ENCODE measurements at places on chromosomes 2 and 18.

- H3K36me3 ChIP-seq = no peaks in the 10 kb centered on the region
- H3K4me3 ChIP-seq = no peak overlapping the region
- H3K27ac ChIP-seq = no peak overlapping the region
- H3K27me3 ChIP-seq = no peaks in the 10 kb centered on the region
- no peaks in the 10 kb centered on the region for H3K4me1 ChIP-seq
Measured at GRCh38 chr2:95354469-95354901, 48.0 kb upstream of the FAHD2A start.

- H3K27me3 ChIP-seq = no peaks in the 10 kb centered on the region
- no peak overlapping the region for H3K27ac ChIP-seq
- H3K4me3 ChIP-seq = no peak overlapping the region
- no peak for DNase-seq
- H3K36me3 ChIP-seq = no peaks in the 10 kb centered on the region
Measured at GRCh38 chr2:173119944-173120343, 44.3 kb downstream of the MAP3K20 start.

- no peaks in the 10 kb centered on the region for H3K36me3 ChIP-seq
- no peak overlapping the region for H3K27ac ChIP-seq
- H3K4me3 ChIP-seq = no peak overlapping the region
- DNase-seq = no peak
- no peaks in the 10 kb centered on the region for H3K4me1 ChIP-seq
- no peaks in the 10 kb centered on the region for H3K27me3 ChIP-seq
Measured at GRCh38 chr18:6434481-6434880, 19.8 kb upstream of the L3MBTL4 start.

DNA sequence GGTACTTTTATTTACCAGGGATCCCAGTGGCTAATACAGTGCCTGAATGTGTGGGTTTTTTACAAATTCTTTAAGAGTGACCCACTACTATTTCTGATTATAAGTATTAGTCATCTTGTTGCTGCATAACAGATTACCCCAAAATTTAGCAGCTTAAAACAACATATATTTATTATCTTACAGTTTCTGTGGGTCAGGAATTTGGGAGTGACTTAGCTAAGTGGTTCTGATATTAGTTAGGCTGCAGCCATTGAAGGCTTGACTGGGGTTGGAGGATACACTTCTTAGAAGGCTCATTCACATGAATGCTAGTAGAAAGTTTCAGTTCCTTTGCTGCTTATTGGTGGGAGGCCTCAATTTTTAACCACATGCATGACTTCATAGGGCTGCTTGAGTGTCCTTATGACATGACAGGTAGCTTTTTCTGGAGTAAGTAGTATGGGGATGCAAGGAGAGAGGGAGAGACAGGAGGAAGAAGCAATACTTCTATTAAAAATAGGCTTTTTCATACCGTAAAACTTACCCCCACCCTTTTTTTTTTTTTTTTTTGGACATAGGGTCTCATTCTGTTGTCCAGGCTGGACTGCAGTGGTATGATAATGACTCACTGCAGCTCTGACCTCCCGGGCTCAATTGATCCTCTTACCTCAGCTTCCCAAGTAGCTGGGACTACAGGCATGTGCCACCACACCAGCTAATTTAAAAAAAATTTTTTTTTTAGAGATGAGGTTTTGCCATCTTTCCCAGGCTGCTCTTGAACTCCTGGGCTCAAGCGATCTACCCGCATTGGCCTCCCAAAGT is 13.3 kb upstream of the POLE4 start:
- DNase-seq = no peak
- H3K27ac ChIP-seq = no peak overlapping the region
- peaks cover 2% of the 10 kb centered on the region for H3K4me1 ChIP-seq
- H3K36me3 ChIP-seq = no peaks in the 10 kb centered on the region

DNA sequence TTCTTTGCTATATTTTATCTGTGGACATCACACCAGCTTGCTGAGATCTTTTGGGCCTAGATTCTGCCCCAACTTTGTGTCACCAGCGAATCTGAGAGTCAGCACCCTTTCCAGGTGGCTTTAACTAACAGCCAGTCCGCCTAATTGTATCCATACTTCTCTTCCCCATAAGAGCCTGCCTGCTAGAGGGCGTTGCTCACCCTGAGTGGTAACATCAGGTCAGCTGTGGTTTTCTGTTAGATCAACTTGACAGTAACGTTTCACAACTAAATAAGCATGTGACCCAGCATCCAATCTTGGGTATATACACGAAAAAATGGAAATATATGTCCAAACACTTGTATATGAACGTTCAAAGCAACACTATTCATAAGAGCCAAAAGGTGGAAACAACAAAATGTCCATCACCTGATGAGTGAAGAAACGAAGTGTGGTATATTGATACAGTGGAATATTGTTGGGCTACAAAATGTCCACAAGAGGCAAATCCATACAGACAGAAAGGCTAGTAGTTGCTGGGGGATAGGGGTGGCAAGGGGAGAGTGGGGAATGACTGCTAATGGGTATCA is 24.9 kb downstream of the EFHD1 start:
- no peak for DNase-seq
- no peaks in the 10 kb centered on the region for H3K27me3 ChIP-seq
- H3K27ac ChIP-seq = no peak overlapping the region
- H3K36me3 ChIP-seq = no peaks in the 10 kb centered on the region

DNA sequence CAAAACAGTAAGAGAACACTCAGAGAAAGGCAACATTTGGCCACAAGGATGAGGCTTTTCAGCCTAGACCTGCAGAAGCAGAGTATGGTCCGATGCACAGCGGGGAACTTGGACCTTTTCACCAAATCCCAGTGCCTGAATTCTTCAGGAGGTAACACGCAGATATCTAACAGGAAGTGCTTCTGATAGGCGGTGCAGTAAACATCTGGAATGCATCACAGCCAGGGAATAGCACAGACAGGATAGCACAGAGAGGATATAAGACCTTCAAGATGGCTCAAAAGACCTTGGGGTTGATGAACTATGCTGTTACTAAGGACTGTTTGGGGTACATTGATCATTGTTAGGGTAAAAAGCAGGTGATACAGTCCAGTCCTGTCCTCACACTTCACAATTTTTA is 1.7 kb downstream of the TMEM127 start:
- H3K4me3 ChIP-seq = no peak overlapping the region
- no peak overlapping the region for H3K27ac ChIP-seq
- no peaks in the 10 kb centered on the region for H3K27me3 ChIP-seq
- H3K36me3 ChIP-seq = peaks cover 6% of the 10 kb centered on the region

DNA sequence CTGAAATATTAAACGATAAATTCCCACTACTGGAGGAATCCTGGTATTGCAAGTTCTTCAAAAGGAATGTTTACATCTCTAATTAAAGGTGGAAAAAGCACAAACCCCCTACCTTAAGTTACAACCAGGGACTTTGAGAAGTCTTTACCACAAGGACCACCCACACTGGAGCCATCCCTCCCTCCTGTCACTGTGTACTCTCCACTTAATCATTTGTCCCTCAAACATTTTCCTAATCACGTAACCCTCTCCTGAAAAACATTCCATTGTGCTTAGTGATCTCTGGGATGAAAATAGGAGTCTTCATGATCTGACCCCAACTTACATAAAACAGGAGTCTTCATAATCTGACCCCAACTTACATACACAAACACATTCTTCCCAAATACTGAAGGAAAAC is 85.7 kb downstream of the SUCLG1 start:
- no peak for DNase-seq
- H3K36me3 ChIP-seq = no peaks in the 10 kb centered on the region
- no peak overlapping the region for H3K27ac ChIP-seq
- H3K27me3 ChIP-seq = no peaks in the 10 kb centered on the region

DNA sequence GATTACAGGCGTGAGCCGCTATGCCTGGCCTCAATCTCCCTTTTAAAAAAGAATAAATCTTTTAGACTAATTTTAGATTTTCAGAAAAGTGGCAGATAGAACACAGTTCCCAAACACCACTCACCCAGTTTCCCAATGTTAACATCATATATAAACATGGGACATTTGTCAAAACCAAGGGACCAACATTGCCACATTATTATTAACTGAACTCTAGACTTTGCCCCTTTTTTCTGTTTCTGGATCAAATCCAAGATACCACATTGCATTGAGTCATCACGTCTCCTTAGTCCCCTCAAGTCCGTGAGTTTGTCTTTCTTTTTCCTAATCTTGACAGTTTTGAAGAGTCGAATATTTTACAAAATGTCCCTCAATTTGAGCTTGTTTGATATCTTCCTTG is 2.4 kb downstream of the C2orf42 start:
- H3K27me3 ChIP-seq = no peaks in the 10 kb centered on the region
- H3K27ac ChIP-seq = no peak overlapping the region
- DNase-seq = no peak
- no peaks in the 10 kb centered on the region for H3K4me1 ChIP-seq
- no peaks in the 10 kb centered on the region for H3K36me3 ChIP-seq
- no peak overlapping the region for H3K4me3 ChIP-seq

DNA sequence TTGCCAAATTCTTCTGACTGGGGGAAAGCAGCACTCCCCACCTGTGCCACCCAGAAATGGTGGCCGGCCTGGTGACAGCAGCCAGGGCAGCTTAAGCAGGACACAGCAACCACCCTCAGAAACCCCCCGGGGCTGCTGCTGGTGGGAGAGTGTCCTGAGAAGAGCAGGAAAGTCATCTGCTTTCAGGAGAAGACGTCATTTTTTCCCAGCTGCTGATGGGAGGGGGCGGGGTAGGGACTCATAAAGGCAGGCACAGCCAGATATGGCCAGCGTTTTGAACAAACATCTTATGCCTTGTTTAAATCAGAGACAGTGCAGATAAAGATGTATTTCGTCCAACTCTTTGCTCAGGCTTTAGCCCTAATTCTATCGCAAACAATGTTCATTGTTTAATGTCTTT is 139.5 kb downstream of the LRRC30 start:
- no peak overlapping the region for H3K27ac ChIP-seq
- H3K27me3 ChIP-seq = no peaks in the 10 kb centered on the region
- no peaks in the 10 kb centered on the region for H3K4me1 ChIP-seq

DNA sequence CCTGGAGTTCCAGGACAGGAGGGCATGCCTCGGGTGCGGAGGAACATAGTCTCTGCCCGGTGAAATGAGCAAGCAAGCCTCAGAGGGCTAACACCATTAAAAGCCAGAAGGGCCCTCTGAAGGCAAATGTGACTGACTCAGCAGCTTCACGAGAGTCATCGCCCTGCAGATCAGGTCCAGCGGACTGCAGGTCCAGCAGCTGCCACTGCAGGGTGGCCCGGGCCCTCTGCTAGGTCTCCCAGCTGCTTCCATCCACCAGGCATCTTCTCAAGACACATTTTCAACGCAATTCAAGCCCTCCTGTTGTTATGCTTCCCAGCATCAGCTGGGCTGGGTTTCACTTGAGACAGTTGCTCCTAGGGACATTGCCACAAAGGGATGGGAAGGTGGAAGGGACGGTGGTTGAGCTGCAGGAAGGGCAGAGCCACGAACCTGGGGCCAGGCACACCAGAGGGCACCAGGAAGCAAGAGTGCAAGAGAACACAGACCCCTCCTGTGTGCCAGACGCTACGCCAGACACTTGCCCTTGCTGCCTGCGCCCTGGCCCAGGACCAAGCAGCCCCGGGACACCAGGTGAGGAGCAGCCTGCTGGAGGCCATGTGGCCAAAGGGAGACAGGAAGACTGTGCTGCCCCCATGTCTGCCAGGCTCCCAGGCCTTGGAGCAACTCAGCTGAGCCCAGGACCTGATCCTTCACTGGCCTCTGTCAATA is 173.0 kb downstream of the HDAC4 start:
- no peaks in the 10 kb centered on the region for H3K36me3 ChIP-seq
- peaks cover 8% of the 10 kb centered on the region for H3K4me1 ChIP-seq
- no peak overlapping the region for H3K4me3 ChIP-seq
- H3K27ac ChIP-seq = no peak overlapping the region
- DNase-seq = no peak

GRCh38 chr18:56276466-56276865 is 361.9 kb downstream of the TXNL1 start:
- H3K27me3 ChIP-seq = no peaks in the 10 kb centered on the region
- H3K4me1 ChIP-seq = no peaks in the 10 kb centered on the region

DNA sequence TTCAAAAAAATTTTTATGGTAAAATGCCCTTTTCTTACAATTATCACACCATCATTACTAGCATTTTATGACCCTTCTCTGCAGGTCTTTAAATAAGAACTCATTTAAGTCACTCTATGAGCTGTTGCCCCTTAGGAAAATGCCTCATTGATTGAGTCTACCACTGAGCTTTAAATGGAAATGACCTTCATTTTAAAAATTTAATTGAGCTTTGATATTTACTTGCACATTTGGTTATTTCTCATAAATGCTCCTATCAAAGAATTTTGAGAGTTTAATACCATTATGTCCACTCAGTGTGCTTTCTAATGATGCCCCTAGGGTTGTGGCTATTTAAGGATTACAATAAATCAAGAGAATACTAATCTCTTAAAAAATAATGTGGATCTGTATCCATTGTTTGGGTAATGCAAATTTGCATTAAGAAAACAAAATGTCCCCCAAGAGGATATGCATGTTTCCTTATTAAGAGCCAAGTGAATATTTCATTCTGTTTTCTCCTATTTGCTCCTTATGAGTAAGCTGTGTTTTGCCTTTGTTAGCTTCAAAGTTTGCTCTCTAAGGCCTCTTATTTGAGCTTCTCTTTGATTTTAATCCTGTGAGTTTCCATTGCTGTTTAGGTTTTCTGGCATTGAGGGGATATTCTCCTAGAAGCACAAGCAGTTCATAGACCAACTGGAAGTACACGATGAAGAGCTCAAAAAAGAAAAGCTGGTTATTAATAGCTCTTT is 69.8 kb downstream of the CERS6 start:
- H3K27me3 ChIP-seq = no peaks in the 10 kb centered on the region
- H3K36me3 ChIP-seq = no peaks in the 10 kb centered on the region
- no peak overlapping the region for H3K4me3 ChIP-seq
- no peak for DNase-seq
- peaks cover 3% of the 10 kb centered on the region for H3K4me1 ChIP-seq

GRCh38 chr2:219658874-219659273 is 31.4 kb downstream of the SLC4A3 start:
- no peaks in the 10 kb centered on the region for H3K27me3 ChIP-seq
- H3K4me3 ChIP-seq = no peak overlapping the region
- no peaks in the 10 kb centered on the region for H3K4me1 ChIP-seq

DNA sequence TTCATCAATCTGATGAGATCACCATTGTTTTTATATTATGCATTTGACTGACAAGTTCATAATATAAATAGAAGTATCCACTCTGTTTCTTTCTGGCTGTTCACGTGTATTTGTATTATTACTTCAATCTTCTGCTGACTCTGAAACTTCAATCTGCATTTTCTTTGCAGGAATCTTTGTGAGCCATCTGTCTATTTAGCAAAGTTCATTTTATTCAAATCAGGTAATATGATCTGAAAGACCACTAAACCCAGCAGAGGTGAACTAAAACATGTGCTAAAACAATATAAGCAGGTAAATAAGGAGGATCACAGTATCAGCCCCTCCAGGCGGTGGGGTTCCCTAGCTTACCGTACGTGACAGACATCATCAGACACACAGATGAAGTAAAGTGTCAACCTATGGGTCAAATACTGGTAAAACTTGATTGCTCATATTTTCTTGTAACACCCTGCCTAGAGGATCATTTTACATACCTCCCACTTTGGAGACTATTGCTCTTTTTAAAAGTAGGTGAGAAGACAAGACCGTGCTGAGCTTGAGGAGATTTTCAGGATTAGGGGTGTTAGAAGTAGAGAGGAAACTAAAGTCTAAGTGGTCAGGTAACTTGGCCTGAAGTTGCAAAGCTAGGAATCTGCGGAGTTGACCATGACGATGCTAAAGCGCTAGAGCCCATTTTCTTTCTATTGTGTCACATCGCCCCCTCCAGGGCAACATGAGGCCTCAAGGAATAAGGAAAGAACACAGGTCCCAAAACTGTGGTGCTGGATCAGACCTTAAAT is 9.0 kb downstream of the DTNB start:
- no peaks in the 10 kb centered on the region for H3K27me3 ChIP-seq
- H3K4me1 ChIP-seq = peaks cover 3% of the 10 kb centered on the region
- no peak overlapping the region for H3K4me3 ChIP-seq
- H3K36me3 ChIP-seq = no peaks in the 10 kb centered on the region

Data from iPS DF 6.9 (cell line).